Stimulated activated CD8-positive, alpha-beta memory T cell treated with anti-CD3 and anti-CD28 coated beads, Interleukin-4, amount 100 ng/mL, for 4 hours (primary cell): ENCODE measurements at places on chromosomes 6 and 20.

GRCh38 chr20:46308258-46309157 lies at the start of gene CDH22:
Gene CDH22 (minus strand): TSS chr20:46308498. CDS start chr20:46251294, 57,204 bp downstream.
- DNase-seq: no peak

DNA sequence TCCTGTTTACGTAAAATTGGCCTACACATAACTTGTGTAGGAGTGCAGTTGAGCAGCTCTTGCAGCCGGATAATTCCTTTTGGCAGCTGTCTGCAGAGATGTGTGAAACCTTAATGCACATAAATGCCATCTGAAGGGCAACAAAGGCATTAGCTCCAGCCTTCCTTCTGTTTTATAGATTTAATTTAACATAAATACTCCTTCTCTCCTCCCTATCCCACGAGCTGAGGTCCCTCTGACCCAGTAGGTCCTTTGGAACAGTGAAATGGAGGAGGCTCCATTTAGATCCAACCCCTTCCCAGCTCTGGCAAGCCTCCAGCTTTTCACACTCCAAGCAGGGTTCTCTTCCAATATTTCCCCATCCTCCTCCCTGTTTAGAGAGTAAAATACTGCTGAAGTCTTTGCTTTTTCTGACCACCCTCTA lies 6.5 kb downstream of the PLEKHG1 start:
- no peak for DNase-seq

GRCh38 chr6:151082079-151082478 lies 157.7 kb upstream of the AKAP12 start:
- DNase-seq: no peak

DNA sequence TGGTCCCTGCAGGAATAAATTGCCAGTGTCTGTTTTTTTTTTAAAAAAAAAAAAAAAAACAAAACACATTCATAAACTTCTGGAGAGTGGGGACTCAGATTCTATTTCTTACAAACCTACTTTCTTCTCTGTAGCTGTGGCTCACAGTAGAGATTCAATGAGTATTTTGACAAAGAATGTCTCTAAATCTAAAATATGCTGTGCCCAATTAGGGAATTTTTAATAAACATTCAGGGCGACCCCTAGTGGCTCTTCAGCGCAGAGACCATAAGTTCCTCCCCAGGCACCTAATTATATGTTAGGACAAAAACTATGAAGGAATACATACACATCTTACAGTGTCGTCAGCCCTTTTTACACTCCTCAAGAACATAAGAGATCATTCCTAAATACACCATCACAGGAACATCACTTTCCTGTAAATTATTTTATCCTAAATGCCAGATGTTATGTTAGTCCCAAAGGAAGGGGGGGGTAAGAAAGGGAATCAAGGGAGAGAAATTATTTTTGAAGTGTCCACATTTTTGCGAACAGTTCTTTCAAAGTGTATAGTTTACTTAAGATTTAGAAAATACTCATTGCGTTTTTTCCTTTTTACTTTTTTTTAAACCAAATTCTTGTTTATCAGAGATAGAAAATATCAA lies 21.8 kb upstream of the NAA20 start:
- no peak for DNase-seq

GRCh38 chr6:152232501-152233151 lies 404.5 kb downstream of the SYNE1 start:
- no peak for DNase-seq

- DNase-seq: no peak
These were observed 8.2 kb downstream of the ATP9A start for GRCh38 chr20:51759769-51760510.

- no peak for DNase-seq
These were observed 509.2 kb downstream of the FRK start for GRCh38 chr6:115551527-115551926.

DNA sequence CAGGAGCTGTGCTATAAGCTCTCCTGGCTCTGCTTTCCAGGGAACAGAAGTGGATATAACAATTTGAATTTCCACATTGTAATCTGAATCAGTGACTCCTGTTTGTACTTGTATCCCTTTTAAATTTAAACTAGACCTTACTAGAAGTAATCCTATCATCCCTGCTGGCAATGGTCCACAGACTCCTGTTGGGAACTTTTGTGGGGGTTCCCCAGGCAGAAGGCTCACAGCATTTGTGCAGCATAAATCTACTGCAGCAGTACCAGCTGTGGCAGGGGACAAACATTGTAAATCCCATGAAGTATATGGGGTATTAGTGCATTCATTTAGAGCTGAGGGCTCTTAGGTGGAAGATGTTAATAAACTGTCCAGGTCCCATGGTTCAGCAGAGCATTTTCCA lies 12.0 kb upstream of the PDCD2 start:
- no peak for DNase-seq

DNA sequence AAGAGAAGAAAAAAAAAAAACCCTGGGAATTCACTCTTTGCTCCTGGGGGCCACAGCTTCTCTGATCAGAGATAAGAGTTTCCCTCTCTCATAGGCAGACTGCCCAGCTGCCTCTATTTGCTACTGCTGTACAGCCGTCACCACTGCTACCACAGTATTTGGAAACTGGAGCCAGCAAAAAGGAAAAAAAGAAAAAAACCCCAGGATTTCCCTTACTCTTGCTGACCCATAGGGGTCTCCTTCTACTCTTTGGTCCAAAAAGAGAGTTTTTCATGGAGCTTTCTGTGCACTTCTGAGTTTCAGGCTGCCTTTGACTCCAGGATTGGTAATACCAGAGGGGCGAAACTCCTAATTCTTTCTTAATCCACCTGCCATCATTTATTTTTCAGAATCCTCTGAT lies 89.7 kb downstream of the MDGA1 start:
- no peak for DNase-seq
